Fibroblast of skin of back (primary cell): ENCODE measurements at places on chromosomes 5 and 9.

GRCh38 chr9:6598249-6598725 lies 47.2 kb downstream of the GLDC start:
- no peak for DNase-seq

GRCh38 chr5:167840527-167841130 lies 450.8 kb upstream of the WWC1 start:
- DNase-seq: no peak

DNA sequence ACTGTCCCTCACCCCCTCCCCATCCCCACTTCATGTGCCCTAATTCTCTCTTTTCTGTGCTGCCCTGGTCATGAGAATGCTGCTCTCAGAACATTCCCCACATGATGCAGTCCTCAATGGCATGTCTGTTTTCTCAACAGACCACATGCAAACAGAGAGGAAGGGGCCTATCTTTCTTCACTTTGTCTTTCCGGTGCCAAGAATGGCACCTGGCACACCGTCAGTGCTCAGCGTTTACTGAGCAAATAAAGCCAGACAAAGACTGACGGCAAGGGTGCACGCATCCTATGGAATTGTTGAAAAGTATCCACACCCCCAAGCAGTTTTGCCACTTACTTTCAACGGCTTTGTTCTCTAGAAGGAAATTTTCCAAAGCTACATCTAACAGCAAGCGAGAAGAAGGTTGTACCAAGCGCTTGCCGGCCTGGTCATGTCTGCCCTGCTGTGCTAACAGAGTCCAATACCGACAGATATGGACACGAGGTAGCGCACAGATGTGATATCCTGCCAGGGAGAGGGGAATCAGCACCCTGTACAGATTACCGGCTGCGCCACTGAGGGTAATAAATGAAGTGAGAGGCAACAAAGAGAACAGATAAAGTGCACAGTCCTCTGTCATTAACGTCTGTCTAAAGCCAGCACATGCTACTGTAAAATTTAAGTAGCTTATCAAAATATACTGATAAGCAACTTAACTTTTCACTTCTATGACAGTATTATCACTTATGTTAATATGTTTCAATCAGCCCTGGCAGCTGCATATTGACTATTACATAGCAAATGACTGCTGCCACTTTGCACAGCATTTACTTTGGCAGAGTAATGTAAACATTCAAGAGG lies 251.7 kb downstream of the DENND1A start:
- DNase-seq: no peak

DNA sequence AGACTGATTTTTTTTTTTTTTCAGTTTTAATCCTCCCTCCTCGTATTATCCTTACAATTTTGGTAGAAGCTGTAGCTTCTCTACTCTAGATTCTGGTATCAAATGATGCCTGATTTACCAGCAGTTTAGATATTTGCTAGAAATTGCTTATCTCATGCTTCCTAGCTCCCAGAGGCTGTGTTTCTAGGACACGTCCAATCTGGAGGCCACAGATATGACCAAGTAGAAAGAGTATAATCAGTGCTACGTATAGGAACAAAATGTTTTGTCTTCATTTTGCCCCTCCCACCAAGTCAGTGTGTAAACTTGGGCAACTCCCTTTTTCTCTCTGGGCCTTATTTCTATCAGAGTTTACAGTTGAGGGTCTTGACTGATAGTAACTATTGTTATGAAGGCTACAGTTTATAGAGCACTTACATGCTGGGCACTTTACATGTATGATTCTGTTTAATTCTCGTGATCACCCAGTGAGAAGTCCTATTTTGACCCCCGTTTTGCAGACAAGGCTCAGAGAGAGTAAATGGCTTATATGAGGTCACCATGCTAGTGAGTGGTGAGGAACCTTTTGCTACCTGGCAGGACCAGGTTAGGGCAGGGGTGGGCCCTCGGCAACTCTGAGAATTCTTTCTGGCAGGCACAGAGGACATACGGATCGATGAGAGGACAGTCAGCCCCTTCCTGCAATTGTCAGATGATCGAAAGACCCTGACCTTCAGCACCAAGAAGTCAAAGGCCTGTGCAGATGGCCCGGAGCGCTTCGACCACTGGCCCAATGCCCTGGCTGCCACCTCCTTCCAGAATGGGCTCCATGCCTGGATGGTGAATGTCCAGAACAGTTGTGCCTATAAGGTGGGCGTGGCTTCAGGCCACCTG lies 7.6 kb downstream of the HDHD3 start:
- no peak for DNase-seq

DNA sequence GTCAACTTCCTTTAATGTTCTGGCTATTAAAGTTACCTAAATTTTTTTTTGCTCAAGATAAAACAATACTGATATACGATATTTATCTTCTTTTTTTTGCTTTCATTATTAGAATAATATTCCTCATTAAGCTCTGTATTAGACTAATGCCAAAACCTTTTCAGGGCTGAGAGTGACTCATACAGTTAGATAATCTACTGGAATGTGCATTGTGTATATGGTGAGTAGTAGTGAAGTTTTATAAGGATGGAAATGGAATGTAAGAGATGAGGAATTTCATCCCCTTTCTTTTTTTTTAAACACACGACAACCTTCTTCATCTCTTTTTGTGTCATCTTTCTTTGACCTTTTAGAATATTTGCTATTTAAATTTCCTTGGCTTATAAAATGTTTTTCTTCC lies 268.6 kb downstream of the ISL1 start:
- no peak for DNase-seq

GRCh38 chr5:167929841-167930240 lies 361.6 kb upstream of the WWC1 start:
- no peak for DNase-seq

- DNase-seq: peak; percentile 3
These were observed 23.4 kb upstream of the GLRA1 start for GRCh38 chr5:151947931-151948608.

GRCh38 chr5:88235346-88235745 lies 33.3 kb downstream of the TMEM161B start:
- no peak for DNase-seq

- DNase-seq: no peak
These were observed 188.9 kb downstream of the SGCD start for GRCh38 chr5:156515803-156516360.

DNA sequence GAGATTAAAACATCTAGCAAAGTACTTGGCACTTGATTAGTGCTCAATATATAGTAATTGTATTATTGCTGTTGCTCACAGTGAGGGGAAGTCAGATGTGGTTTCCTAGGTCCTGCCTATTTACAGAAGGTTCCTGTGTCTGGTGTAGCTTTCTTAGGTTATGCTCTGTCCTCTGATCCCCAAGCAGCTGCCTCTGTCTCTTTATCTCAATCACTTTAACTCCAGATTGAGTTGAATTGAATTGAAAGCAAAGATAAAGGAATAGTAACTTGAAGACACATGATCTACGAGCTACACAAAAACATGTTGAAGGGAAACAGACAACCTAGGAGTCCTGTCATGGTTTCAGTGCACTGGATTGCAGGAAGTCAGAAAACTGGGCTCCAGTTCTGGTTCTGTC lies 113.9 kb upstream of the ADAMTSL1 start:
- no peak for DNase-seq

GRCh38 chr5:16897284-16897704 lies 38.8 kb downstream of the MYO10 start:
- no peak for DNase-seq

DNA sequence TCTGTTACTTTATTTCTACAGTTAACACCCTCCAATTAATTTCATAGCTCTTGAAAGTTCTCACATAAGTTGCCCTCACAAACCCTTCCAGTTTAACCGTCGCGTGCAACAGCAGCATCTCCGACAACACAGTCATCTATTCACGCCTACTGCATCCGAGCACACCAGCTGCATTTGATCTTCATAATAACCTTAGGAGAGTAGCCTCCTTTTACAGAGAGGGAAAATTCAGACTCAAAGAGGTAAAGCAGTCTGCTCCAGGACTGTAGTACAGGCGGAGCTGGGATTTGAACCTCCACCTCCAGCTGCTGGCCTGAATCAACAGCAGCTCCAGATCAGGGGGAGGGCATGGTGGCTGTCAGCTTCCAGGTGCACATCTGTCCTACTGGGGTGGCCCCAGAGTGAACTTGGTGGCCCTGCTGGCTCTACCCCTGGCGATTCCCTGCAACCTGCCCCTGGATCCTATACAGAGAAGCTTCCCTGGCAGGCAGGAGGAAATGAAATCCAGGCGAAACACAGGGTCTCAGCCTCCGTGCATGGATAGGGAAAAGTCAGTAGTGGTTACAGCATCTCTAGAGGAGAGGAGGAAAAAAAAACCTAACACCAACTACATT lies 71.6 kb upstream of the UNC5A start:
- DNase-seq: no peak

DNA sequence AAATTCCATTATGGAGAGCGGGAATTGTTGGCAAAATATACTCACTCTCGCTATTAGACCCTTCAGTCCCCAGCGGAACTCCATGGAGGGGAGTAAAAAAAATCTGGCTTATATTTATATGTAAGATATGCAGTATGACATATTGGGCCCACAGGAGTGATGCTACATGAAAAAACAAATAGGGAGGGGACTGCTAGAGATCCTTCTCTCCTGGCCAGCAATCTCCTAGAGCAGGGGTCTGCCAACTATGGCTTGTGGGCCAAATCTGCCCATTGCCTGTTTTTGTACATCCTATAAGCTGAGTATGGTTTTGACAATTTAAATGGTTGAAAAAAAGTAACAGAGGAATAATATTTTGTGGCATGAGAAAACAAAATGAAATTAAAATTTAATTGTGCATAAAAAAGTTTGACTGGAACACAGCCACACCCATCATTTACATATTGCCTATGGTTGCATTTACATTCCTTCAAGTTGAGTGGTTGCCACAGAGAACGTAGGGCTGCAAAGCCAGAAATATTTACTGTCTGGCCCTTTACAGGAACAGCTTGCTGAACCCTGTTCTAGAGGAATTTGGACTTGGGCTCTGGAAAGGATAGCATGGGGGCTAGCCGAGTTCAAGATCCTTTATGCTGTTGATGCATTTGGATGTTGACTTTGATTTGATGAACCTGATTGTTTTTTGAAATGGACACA lies 197.3 kb upstream of the CLINT1 start:
- peak; percentile 79 for DNase-seq

GRCh38 chr9:113892861-113893491 lies 16.9 kb downstream of the ZNF618 start:
- no peak for DNase-seq

GRCh38 chr5:103706939-103707682 lies 144.5 kb upstream of the NUDT12 start:
- no peak for DNase-seq

- DNase-seq: no peak
These were observed 45.4 kb downstream of the ZNF618 start for GRCh38 chr9:113921396-113921925.

GRCh38 chr5:34516686-34517085 lies 139.4 kb upstream of the RAI14 start:
- no peak for DNase-seq

DNA sequence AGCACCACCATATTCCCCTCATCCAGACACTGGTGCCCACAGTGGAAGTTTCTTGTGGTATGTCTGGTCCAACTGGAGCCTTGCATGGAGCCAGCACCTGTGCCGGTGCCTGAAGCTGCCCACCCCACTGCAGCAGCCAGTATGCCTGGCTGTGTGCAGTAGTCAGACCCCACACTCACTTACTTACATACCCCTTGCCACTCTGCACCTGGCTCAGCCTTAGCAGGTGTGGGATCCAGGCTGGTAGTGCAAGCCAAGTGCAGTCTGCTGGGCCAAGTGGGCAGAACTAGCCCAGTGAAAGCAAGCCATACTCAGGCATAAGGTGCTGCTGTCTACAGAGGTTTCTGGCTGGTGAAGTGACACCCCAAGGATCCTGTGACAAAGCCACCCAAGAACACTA lies 871.4 kb upstream of the C9orf72 start:
- DNase-seq: no peak
